ENCODE measurements at places on chromosomes 16 and 17.

DNA sequence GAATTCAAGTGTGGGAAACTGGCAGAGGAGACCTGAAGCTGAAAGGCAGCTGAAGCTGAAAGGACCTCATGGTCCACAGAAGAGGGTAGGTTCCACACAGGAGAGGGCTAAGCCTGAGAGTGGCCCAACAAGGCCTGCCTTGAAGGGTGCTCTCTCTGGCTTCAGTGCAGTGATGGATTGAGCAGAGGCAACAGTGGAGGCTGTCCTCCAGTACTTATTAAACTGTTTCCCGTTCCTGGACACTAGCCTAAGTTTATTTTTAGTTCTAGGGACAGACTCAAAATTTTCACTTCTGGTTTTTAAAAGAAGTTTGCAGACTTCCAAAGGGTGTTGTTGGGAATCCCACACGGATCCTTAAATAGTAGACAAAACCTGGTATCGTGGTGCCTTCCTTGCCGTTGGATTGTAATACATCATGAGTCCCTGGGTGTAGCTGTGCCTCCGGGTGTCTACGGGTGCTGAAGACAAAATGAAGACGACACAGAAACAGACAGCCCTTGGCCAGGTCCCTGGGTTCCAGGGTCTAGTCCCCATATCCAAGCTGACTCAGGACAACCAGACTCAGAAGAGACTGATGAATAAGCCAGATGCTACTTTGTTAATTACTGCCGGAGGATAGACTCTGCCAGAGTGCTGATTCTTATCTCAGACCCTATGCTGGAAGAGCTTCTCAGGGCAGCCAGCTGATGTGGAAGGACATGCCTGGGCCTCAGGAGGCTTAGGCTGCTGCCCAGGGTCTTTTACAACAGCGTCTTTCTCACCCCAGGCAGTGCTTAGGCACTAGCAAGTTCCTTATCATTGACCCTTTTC, 7.1 kb upstream of the CMTM4 start:
- DNase-seq = no peak

DNA sequence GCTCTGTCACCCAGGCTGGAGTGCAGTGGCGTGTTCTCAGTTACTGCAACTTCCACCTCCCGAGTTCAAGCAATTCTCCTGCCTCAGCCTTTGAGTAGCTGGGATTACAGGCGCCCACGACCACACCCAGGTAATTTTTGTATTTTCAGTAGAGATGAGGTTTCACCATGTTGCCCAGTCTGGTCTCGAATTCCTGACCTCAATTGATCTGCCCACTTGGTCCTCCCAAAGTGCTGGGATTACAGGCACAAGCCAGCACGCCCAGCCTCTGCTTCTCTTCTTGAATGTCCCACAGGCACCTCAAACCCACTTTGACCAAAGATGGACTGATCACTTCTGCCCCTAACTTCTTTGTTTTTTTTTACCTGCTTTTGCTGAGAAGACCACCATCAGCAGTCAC, 4.6 kb upstream of the ARL5C start:
- DNase-seq = no peak

DNA sequence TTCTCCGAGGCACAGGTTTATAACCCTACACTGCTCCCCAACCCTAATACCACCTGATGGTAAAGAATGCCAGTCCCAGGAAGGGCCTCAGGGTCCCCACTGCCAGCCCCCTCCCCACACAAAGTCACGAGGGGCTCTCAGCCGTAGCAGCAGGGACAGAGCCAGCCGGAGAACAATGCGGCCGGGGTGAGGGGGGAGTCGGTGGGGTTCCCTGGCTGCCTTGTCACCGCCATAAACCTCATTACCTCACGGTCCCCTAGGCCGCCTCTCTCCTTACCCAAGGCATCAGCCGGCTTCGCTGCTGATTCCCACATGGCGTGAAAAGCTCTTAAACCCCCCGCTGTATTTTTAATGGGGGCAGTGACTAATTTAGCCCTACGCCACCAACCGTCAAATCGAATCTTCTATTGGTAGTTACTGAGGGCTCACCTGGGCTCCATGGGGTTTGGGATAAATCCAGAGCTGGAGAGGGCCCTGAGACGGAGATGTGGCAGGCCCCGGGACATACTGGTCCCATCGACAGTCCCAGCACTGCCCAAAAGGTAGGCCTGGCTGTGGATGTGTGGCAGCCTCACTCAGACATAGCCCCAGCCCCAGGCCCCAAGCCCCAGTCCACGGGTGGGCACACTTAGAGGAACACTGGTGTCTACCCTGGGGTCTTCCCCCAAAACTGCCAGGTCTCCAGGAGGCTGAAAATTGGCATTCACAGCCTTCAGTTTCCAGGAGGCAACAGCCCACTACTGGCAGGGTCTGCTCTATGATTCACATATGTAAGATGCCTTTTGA, 115.3 kb downstream of the C16orf78 start:
- DNase-seq = no peak

- peak; percentile 50 for DNase-seq
These were observed 92.7 kb downstream of the WSCD1 start for GRCh38 chr17:6162892-6163291.

GRCh38 chr16:69120096-69120664, 12.2 kb downstream of the CHTF8 start:
- no peak for DNase-seq

DNA sequence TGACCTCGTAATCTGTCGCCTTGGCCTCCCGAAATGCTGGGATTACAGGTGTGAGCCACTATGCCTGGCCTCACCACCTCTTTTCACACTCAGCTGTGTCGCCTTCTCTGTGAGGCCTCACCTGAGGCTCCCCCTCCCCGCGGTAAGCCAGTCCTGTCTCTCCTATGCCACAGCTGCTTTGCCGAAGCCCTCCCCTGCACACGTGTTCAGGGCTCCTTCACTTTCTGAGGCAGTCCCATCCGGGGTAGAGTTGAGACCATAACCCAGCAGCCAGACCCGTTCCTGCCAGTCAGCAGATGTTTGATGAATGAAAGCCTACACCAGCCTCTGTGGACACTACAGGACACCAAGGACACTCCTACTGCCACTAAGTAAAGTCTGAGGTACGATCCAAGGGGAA, 10.6 kb downstream of the USP7 start:
- no peak for DNase-seq

All from H9 (cell line).